BJ (cell line): ENCODE measurements at places on chromosomes 1 and 21.

DNA sequence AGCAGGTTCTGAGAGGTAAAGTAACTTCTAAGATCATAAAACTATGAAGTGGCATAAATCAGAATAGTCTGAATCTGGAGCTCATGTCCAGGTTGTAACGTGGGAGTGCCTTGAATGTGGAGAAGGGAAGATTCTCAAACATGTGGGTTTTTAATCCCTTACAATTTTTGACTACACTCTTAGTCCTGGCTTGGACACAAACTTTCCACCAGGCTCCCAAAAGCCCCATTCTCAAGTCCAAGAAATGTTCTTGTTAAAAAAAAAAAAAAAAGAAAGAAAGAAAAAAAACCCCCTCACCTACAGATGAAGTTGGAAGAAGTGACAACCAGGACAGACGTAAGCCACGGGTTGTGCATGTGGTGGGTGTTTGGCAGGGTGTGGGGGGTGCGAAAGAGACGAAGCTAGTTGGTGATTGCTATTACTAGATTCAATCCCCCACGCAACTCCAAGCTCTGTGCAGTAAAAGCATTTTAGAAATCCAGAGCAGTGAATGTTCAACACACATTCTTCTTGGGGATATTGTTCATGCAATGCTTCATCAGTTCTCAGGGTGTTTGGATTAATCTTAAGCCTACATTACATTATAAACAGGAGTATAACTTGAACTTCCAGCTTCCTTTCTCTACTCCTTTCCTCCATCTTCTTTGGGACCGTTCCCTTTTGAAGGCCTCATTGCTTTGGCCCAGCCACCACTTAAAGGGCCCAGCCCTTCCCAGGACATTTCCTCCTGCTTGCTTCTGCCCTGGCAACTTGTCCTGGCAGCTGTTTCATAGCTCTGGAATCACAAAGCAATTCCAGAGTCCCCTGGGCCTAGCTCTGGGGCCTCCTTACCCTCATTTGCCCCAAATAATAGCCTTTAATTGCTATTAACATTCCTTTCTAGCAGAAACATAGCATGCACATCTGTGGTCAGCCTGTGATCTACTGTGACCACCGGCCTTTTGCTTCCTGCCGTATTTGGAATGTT, 41.8 kb downstream of the PHC2 start:
- DNase-seq = peak; percentile 77

- DNase-seq = no peak
These were observed 3.0 kb upstream of the SUCO start for GRCh38 chr1:172530000-172530399.

DNA sequence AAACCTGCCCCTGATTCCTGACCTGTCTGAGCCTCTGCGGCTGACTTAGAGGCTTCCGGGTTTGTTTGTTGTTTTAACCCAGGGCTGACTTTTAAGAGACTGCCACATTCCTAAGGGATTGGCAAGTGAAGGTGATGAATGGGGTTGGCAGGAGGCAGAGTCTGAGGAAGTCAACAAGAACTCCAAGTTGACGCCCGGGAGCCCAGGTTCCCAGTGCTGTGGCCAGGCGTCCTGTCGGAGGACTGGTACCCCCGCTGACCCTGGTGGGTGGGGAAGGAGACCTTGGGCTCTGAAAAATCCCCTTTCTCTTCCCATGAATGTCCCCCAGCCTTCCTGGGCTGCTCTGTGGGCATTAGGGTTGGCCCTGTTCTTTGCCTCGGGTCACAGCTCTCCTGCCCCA, 19.7 kb upstream of the EPS8L3 start:
- DNase-seq = no peak

GRCh38 chr1:43062527-43063095, 103.9 kb upstream of the SLC2A1 start:
- no peak for DNase-seq

DNA sequence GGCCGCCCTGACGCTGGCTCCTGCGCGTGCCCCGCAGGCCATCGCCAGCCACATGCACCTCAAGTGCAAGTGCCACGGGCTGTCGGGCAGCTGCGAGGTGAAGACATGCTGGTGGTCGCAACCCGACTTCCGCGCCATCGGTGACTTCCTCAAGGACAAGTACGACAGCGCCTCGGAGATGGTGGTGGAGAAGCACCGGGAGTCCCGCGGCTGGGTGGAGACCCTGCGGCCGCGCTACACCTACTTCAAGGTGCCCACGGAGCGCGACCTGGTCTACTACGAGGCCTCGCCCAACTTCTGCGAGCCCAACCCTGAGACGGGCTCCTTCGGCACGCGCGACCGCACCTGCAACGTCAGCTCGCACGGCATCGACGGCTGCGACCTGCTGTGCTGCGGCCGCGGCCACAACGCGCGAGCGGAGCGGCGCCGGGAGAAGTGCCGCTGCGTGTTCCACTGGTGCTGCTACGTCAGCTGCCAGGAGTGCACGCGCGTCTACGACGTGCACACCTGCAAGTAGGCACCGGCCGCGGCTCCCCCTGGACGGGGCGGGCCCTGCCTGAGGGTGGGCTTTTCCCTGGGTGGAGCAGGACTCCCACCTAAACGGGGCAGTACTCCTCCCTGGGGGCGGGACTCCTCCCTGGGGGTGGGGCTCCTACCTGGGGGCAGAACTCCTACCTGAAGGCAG, 23.4 kb upstream of the ARF1 start:
- no peak for DNase-seq

DNA sequence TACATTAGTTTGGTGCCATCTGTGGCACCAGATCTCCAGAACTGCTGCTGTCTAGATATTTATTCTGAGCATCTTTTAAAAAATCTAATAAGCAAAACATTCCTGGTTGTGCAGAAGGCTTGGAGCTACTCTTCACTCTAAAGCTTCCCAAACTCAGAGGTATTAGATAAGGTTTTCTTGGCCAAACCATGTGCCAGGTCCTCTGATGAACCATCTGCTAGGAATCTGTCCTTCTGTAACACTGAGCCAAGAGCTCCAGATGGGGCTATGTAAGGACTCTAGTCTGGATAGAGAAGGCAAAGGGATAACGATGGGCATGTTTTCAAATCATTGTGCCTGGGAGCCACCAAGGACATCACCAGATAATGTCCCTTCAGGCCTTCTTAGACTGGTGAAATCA, 410.6 kb downstream of the NTNG1 start:
- no peak for DNase-seq

DNA sequence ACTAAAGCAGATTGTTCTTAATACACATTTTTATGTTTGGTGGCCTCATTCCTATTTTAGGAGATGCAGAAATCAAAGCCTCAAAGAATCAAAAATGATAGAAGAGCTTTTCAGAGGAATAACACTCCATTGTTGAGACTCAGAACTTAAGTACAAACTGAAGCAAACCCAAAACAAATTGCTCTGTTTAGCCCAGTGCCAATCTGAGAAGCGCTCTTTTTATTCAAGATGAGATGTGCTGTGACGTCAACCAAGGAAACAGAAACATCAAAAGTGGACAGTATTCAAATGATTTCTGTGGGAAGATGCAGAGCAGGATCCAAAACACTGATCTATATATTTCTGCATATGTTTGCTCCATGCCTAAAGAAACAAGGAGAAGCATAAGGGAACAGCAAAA, 18.0 kb downstream of the COLGALT2 start:
- DNase-seq = no peak

GRCh38 chr21:33018707-33019465, 6.8 kb upstream of the OLIG2 start:
- DNase-seq = no peak

- DNase-seq = no peak
These were observed 52.5 kb upstream of the PPM1J start for GRCh38 chr1:112767646-112768045.

DNA sequence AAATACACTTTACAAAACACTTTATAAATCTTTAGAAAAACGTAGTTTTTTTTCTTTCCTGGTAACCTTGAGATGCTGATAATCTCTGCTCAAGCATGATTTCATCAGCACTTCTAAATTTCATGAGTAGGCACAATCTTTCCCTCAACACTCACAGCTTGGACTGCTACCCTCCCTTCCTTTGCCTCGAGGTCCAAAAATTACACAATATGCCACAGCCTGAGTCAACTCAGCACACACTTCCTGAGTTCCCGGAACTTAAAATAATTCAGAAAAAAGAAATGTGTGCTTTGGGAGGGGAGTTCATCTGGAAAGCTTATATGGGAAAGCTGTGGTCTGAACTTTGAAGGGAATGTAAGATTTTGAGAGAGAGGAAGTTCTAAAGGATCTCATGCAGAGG, 5.9 kb downstream of the CLCA2 start:
- peak; percentile 88 for DNase-seq

- DNase-seq = no peak
These were observed 172.8 kb downstream of the ST6GALNAC3 start for GRCh38 chr1:76247261-76247852.

DNA sequence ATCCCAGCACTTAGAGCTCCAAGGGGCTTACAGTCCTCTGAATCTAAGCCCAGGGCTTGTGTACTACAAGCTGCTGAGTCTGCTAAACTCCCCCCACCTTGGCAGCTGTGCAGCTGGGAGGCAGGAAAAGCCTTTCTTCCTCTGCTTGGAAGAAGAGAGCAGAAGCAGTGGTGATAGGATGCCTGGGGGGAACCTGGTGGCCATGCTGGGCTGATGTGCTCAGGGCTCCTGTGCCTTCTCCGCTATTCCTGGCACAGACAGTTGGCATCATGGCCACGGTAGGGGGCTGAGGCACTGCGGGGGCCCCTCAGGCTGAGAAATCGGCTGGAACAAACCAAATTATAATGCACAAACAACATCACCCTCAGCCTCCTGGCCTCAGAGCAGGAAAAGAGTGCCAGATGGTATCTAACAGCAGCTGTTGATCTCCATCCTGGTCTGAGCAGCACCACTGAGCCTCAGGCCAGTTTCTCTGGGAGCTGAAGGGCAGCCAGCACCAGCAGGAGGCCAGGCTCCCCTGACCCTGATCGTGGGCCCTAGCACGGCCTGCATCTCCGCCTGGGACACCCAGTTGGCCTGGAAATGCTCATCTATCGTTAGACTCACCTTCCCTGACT, 35.8 kb downstream of the ECE1 start:
- no peak for DNase-seq
